IPS DF 6.9 (cell line): ENCODE measurements at places on chromosomes 11 and 22.

- no peak for DNase-seq
Observed at GRCh38 chr11:69823641-69824265, 4.5 kb upstream of the FGF3 start.

- DNase-seq, result no peak
Observed at GRCh38 chr11:88521399-88521798, 183.9 kb upstream of the CTSC start.

GRCh38 chr11:131157678-131158077, 212.7 kb upstream of the NTM start:
- DNase-seq, result no peak

- no peak for DNase-seq
Observed at GRCh38 chr11:70745941-70746340, 347.6 kb downstream of the CTTN start.

DNA sequence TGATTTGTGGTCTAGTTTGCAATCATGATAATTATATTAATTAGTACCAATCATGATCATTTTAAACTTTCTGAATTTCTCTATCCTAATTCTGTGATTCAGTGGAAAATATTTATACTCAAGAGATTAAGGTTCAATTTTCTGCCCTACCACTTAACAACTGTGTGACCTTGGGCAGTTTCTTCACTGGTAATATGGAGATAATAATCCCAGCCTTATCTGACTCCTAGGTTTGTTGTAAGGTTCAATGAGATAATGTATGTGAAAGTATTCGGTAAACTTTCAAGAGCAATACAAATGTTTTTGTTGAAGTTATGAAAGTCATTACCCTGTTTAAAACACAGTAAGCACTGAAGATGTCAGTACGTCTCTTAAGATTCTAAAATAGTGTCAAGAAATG, 36.3 kb downstream of the CSTPP1 start:
- no peak for DNase-seq

DNA sequence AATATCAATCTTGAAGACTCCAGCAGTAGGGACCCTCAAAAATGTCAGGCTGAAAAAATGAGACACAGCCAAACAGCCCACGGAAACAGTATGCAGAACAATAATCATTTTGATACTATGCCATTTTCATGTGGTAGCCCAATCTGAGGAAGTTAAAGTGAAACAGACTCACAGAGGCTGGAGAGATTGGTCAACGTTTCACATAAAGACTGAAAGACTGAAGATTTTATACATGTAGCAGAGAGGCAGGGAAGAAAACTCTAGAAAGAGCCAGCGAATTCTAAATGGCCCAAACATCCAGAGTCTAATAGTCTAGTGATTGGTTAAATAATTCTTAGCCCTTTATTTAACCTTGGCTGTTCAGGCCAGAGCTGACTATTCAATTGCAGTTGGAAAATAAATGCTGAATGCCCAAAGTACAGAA, 49.4 kb downstream of the MAML2 start:
- no peak for DNase-seq

- no peak for DNase-seq
Observed at GRCh38 chr11:55572548-55572947, 620 bp downstream of the OR4C16 start.

- no peak for DNase-seq
Observed at GRCh38 chr11:11510939-11511338, 110.9 kb downstream of the GALNT18 start.

DNA sequence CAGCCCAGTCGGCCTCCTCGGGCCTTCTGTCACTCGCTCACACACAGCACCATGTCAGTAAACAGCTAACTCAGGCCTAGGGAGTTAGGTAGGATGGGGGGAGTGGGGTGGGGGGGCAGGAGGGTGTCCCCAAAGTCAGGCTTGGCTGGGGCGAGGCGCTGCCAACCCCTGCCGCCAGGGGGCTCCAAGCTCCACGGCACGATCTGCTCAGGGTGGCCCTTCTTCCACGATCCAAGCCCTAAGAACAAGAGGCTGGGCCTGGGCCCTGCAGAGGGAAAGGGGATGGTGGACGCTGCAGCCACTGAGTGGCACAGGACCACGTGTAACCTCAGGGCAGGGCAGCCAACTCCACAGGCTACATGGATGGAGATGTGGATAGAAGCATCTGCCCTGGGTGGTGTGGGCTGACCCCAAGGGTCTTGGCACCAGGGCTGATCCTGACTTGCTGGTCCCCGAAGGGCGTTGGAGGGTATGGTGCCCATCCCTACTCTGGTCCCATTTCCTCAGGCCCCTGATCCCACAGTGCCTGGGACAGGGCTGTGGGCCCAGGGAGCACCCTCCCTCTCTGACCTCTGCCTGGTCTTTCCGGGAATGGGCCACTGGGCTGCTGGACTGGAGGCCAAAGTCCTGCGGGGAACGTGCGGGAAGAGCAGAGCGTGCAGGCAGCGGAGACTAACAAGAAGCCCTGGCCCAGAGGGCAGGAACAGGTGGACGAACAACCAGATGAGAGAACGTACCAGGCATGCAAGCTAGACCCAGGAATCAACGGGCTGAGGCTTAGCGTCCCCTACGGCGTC, 29.1 kb upstream of the TXNRD2 start:
- peak; percentile 54 for DNase-seq

- no peak for DNase-seq
Observed at GRCh38 chr11:14109742-14110141, 147.2 kb downstream of the SPON1 start.

DNA sequence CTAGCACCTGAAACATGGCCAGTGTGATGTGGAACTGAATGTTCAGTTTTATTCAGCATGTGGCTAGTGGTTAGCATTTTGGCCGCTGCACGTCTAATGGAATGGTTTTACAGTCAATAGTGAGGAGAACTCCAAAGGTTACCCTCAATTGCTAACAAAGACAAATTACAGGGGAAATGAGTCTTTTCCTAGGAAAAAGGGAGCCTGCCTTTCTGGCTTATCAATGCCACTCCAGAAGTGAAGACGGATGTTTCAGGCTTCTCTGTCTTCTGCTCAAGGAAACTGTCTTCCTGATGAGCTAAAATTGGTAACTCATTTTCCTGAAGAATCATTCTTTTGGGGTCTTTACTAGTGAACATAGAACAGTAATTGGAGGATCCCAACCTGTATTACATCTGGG, 84.3 kb upstream of the CRTAM start:
- no peak for DNase-seq

- DNase-seq, result no peak
Observed at GRCh38 chr22:24822471-24822870, 16.5 kb downstream of the SGSM1 start.

- no peak for DNase-seq
Observed at GRCh38 chr22:45268958-45269844, 15.5 kb upstream of the UPK3A start.

DNA sequence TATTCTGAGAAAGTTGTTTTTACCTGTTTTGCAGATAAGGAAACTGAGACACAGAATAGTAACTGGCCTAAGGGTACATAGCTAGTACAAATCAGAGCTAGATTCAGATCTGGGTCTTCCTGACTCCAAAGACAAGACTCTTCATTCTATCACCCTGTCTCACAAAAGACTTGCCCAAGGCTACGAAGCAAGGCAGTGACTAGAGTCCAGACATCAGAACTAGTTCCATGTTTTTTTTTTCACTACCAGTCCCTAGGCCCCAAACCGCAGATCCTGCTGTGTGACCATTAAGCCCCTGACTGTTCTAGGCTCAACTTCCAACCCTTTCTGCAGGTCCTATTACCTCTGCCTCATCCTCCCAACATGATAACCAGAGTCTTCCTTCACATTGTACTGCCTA, 1.5 kb downstream of the BACE1-AS start:
- no peak for DNase-seq

GRCh38 chr11:69923196-69923595, 104.0 kb upstream of the FGF3 start:
- no peak for DNase-seq

GRCh38 chr11:122202161-122202950, 86.3 kb upstream of the BLID start:
- DNase-seq, result no peak

DNA sequence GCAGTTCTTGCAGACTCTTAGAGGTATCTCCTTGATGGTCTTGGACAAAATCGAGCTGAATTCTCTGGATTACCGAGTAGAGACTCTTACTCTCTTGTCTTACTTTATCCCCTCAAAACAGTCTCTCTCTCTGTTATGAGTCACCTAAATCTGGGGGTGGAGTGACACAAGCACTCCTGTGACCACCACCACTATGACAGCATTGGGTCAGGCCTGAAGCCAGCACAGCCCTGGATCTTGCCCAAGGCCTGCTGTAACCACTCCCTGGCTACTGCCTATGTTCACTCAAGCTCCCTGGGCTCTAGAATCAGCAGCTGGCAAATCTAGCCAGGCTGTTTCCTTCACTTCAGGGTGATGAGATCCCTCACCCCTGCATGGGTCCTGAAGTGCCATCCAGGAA, 662.5 kb downstream of the LUZP2 start:
- DNase-seq, result no peak

DNA sequence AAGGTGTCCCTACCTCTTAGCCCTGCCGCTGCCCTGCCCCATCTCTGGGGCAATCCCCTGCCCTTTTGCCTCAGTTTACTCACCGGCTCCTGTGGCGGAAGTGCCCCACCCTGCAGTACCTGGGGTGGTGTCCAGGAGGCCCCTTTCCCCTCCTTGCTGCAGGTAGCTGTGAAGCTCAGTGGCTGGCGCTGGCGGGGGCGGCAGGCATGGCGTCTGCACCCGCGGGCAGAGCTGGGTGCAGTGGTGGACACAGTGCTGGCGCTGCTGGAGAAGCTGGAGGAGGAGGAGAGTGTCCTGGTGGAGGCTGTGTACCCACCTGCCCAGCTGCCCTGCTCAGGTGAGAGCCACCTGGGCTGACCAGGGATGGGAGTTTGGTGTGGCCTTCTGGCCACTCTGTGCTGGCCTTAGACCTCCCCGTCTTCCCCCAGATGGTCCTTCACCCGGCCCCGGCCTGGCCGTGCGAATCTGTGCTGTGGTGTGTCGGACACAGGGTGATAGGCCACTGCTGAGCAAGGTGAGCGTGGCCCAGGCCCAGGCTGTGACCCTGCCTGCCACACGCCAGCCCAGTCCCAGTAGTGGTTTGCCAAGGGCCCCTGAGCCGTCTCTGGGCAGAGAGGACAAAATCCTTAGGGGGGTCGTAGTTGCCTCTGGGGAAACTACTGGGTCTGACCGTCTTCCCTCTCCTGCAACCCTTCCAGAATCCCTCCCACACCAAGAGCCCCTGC, 4.0 kb downstream of the CARNS1 start:
- no peak for DNase-seq

DNA sequence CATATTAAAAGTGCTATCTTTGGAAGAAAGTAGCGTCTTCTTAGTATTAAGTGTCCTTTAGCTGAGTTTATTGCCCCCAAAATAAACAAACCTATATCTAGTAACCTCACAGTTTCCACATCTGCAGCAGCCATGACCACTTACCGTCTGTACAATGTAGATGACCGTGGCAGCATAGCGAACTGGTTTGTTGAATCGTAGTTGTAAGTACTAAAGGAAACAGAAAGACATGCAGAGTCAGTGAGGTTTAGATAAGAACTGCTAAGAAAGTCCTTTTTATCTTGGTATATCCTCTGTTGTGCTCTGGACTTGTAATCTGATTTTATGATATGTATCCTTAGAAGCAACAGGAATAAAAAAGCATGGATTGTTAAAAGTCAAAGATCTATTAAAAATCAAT, 9.4 kb downstream of the SLC5A12 start:
- DNase-seq, result no peak

GRCh38 chr11:40215556-40215955, 1243.9 kb downstream of the LRRC4C start:
- DNase-seq, result no peak

- no peak for DNase-seq
Observed at GRCh38 chr11:123484448-123484847, 54.4 kb downstream of the GRAMD1B start.

DNA sequence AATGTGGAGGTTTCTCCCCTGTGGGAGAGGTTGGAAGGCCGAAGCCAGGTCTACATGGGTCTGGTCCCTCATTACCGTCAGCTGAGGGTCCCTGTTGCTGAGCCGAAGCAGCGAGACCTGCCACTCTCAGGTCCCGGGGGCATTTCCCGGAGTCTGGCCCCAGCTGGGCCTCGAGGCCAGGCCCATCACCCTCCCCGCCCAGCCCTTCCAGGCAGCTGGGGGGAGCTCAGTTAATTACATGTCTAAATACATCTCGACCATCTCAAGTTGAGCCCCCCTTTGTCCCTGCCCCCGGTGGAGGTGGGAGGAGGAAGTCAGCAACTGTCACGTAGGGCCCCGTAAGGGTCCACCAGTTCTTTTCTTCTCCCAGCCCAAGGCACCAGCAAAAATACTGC, 3.6 kb downstream of the CDKN1C start:
- DNase-seq, result no peak

- DNase-seq, result no peak
Observed at GRCh38 chr11:76276781-76277155, 70.5 kb upstream of the WNT11 start.

- DNase-seq, result no peak
Observed at GRCh38 chr22:48488149-48488551, 1339.5 kb downstream of the BRD1 start.

DNA sequence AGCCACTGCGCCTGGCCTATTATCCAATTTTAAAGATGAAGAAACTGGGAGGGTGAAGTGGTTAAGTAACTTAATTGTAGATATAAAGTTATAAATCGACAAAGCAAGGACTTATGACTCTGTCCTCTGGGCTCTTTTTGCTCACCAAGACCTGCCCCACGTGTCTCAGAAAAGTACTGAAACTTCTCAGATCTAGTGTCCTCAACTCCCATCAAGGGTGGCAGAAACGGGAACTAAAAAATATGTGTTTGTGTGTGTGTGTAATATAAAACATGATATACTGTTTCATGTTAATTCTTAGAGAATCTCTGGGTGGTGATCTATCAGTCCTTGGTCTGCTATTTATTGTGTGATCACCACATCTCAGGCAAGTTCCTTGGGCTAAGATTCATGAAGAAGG, 104.9 kb downstream of the GAB2 start:
- no peak for DNase-seq

GRCh38 chr11:13073119-13073981, 64.2 kb downstream of the RASSF10 start:
- DNase-seq, result no peak

GRCh38 chr11:134755535-134755934, 343.5 kb upstream of the B3GAT1 start:
- DNase-seq, result no peak

GRCh38 chr11:116460156-116460920, 312.4 kb downstream of the BUD13 start:
- no peak for DNase-seq

GRCh38 chr11:73401217-73401923, 25.2 kb downstream of the RELT start:
- DNase-seq, result no peak

- peak; percentile 35 for DNase-seq
Observed at GRCh38 chr11:96464700-96465307, 75.0 kb downstream of the JRKL start.

DNA sequence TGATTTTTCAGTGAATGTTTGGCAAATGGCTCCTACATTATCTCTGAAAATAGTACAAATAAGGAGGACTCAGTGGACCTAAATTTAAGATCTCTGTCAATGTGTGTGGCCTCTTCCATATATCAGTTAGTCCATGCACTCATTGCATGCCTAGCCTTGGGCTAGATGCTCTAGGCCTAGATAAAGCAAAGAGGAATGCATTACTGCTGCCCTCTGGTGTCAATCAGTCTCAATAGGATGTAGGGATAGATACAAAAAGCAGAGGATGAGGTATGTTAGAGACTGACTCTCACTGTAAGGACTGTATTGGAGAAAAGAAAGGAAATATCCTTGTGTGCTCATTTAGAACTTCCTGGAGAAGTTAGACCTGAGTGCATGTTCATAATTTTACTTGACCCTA, 42.0 kb downstream of the MS4A2 start:
- peak; percentile 47 for DNase-seq

GRCh38 chr11:60987577-60988277, 16.2 kb downstream of the CD6 start:
- DNase-seq, result no peak

- no peak for DNase-seq
Observed at GRCh38 chr11:91174193-91174592, 951.3 kb upstream of the CHORDC1 start.
